ENCODE measurements at places on chromosomes 7 and 10.

DNA sequence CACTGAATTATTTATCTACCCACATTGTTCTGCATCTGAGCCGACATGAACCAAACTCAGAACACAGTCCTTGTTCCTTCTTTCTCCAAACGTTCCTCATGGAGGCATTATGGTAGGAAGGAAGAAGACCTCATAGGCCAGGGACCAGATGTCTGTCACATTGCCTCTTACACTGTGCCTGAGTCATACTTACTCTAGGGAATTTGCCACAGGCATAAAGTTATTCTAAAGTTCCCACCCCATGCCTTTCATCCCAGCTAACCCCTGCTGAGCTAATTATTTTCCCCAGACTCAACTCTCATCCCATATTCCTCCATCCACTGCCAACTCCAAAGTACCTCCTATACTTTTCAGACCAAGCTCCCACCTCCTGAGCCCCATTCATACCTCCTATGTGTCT lies 21.2 kb downstream of the MAT1A start:
- DNase-seq: no peak

- no peak for DNase-seq
Measured at GRCh38 chr7:121138262-121138933, 149.9 kb downstream of the CPED1 start.

- DNase-seq: no peak
Measured at GRCh38 chr7:140456551-140457051, 22.7 kb downstream of the MKRN1 start.

GRCh38 chr7:51209426-51209825 lies 107.2 kb downstream of the COBL start:
- DNase-seq: no peak

Measured in left ventricle myocardium superior (tissue), 1 donor.